IMR-90 (cell line): ENCODE measurements at places on chromosomes 13 and 19. TPM values are rescaled to one million over a fixed set of nuclear protein-coding genes. Genes with fewer than 3 reads are reported as not detected.

The SHISA7 gene
- polyA plus RNA-seq, result 0.03 TPM in 1 of 2 replicates, not detected in the other

DNA sequence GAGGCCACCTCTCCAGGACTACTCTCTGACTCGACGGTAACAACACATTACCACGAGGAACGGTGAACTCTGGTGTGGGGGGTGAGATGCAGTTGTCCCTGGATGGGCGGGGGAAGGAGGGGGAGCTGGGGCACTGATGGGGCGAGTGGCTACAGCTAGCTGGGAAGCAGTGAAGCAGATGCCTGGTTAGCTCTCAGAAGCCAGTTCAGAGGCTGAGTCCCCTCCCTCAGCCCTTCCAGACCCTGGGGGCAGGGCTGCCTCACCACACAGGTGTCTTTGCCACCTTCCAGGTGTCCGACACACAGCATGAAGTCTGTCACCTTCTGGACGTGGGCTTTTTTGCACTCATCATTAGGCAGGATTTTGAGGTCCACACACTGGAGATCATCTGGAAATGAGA lies 4.0 kb downstream of the KLK1 start:
- DNase-seq, result no peak

- no peak for DNase-seq
Observed at GRCh38 chr13:98349731-98350305, 172.7 kb upstream of the RNF113B start.

DNA sequence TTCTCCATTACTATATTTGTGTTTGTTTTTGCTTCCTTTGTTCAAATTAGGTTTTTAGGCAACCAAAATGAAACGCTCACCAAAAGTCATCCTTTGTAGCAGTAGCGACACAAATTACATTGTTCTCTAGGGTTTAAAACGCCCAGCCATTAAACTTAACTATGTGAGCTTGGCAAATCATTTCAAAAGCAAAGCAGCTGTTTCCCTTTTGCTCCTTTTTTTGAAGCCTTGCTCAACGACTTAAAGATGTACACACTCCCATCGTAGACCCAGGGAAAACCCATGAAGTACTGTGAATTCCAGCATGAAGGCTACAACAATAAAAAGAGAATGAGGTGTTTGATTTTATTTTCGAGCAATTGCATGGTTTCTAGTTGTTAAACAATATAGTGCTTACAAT lies 106.7 kb downstream of the RAP2A start:
- peak; percentile 28 for DNase-seq

DNA sequence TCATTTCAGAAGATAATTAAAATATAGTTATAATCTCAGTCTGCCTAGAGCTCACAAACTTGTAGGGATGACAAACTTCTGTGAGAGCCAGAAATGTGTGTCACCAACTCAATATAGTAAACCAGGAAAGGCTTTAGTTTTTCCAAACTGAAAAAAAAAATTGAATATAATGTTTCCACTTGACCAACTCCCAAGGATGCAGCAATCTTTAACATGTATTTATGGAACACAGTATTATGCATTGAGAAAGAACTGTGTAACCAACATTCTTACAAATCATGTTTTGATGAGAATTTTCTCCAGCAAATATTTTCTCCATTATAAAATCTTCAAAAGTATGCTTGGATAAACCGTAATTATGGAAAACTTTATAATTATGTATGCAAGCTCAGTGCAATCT lies 50.1 kb upstream of the KLF12 start:
- DNase-seq, result peak; percentile 12

DNA sequence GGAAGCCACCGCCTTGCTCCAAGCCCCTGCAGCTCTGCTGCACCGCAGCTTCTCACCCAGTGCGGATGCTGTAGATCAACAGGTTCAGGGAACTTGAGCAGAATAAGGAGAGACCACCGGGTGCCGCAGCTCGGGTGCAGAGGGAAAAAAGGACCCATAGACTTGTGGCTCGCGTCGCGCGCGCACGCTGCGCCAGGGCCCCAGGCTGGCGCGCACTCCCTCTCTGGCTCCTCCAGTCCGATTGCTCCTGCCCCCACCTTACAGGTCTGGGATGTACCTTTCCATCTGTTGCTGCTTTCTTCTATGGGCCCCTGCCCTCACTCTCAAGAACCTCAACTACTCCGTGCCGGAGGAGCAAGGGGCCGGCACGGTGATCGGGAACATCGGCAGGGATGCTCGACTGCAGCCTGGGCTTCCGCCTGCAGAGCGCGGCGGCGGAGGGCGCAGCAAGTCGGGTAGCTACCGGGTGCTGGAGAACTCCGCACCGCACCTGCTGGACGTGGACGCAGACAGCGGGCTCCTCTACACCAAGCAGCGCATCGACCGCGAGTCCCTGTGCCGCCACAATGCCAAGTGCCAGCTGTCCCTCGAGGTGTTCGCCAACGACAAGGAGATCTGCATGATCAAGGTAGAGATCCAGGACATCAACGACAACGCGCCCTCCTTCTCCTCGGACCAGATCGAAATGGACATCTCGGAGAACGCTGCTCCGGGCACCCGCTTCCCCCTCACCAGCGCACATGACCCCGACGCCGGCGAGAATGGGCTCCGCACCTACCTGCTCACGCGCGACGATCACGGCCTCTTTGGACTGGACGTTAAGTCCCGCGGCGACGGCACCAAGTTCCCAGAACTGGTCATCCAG lies 964 bp downstream of the PCDH17 start:
- DNase-seq, result no peak

DNA sequence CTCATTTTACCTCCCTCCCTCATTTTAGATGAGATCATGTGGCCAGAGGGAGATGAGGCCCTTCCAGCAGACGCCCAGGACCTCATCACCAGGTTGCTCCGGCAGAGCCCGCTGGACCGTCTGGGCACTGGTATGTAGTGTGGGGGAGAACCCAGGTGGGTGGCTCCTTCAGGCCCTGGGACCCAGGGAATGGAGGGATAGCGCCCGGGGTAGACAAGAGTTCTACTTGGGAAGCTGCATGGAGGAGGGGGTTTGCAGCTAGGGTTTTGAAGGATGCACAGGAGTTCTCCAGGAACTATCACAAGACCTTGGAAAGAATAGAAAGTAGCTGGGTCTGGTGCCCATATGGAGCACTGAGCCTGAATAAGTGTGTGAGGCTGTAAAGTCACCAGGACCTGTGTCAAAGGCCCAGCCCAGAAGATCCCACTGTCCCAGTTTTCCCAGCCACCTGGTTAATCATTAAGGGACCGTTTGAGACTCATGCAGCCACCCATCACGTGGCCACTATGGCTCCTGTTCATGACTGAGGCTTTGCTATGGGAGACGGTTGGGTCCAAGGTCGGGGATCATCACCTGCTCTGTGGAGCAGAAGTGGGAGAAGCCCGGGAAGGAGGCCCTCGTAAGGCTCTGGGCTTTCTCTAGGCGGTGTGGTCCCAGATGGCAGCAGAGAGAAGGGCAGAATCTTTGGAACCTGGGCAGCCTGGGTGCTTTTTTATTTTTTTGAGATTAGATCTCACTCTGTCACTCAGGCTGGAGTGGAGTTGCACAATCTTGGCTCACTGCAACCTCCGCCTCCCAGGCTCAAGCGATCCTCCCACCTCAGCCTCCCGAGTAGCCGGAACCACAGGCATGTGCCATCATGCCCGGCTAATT lies 17.0 kb upstream of the PIK3R2 start:
- no peak for DNase-seq
